ENCODE measurements at places on chromosomes 1 and 21. TPM values are rescaled to one million over a fixed set of nuclear protein-coding genes. Genes with fewer than 3 reads are reported as not detected.

The APCS gene
- not detected for total RNA-seq

The ZNF496 gene
- 28.0 TPM for total RNA-seq

The MRPL20 gene
- total RNA-seq, result 80.7 TPM

The MAP1LC3C gene
- 14.2 TPM for total RNA-seq

The FBXO2 gene
- 11.2 TPM for total RNA-seq

The LCK gene
- total RNA-seq, result 8.3 TPM

The CAMTA1 gene
- 63.4 TPM for total RNA-seq

The S100A12 gene
- total RNA-seq, result 22.8 TPM

The CACNA1S gene
- total RNA-seq, result 0.55 TPM

The DNAJC28 gene
- 2.3 TPM for total RNA-seq

The TNFSF4 gene
- total RNA-seq, result 0.72 TPM

DNA sequence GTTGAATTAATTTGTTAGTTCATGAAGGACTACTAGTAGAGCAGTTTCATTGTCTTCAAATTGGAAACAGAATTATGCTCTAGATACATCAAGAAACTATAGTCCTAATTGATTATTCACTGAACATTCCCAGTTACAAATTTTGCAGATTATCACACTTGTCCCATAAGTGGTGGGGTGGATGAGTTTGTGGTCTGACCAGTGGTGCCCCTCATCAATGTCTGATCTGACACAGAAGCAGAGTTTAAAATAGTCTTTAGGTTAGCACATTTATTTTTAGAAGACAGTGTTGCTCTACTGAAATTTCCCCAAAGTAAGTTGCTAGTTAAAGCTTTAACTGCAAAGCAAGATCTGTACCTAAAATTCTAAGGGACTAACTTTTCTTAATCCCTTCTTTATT lies 42.9 kb downstream of the INKA2 start:
- no peak for DNase-seq
- no peaks in the 10 kb centered on the region for H3K4me1 ChIP-seq
- H3K4me3 ChIP-seq, result no peak overlapping the region

DNA sequence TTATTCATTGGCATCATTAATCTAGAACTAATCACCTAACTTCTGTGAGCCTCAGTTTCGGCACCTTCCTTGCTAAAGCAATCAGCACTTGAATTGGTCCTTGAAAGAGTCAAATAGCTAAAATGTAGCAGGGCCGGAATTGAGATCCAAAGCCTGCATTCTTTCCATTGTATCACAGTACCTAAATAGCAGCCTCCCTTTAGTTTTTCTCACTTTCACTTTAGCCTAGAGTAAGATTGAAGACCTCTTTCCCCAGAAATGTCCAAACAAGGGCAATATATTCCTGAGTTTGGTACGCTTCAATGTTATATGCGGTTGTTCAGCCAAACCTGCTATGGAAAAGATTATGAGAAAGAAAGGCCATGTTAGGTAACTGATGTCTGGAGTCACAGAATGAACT lies 121.9 kb upstream of the BMP8A start:
- peaks cover 94% of the 10 kb centered on the region for H3K36me3 ChIP-seq
- H3K4me1 ChIP-seq, result peaks cover 4% of the 10 kb centered on the region
- no peak overlapping the region for H3K4me3 ChIP-seq
- no peak for DNase-seq
- H3K27me3 ChIP-seq, result no peaks in the 10 kb centered on the region

DNA sequence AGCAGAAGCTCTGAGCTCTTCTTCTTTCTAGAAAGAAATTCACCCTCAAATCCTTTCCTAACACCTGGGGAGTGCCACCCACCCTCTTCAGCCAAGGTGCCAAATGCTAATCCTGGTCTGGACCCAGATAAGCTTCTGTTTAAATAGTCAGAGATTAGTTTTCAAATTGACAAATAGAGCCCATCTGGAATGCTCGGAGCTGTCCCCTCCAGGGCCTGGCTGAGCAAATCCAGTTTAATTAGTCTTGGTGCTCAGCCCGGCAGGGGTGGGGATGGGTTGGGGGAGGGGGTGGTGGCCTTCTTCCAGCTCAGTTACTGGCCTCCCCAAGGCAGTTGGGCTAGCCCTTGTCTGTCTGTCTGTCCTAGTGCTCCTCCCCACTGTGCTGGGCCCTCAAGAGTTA lies 269.5 kb downstream of the GRIK3 start:
- no peak overlapping the region for H3K4me3 ChIP-seq
- H3K27ac ChIP-seq, result no peak overlapping the region

DNA sequence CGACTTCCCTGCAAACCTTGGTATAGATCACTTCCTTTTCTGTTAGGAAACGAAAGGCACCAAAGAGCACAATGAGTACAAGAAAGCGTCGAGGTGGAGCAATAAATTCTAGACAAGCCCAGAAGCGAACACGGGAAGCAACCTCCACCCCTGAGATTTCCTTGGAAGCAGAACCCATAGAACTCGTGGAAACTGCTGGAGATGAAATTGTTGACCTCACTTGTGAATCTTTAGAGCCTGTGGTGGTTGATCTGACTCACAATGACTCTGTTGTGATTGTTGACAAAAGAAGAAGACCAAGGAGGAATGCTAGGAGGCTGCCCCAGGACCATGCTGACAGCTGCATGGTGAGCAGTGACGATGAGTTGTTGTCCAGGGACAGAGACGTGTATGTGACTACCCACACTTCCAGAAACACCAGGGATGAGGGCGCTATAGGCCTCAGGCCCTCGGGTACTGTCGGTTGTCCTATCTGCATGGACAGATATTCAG lies 18.5 kb downstream of the FAM89A start:
- no peaks in the 10 kb centered on the region for H3K27me3 ChIP-seq
- no peak overlapping the region for H3K27ac ChIP-seq
- peaks cover 5% of the 10 kb centered on the region for H3K36me3 ChIP-seq
- no peak for DNase-seq
- H3K4me3 ChIP-seq, result no peak overlapping the region

- no peaks in the 10 kb centered on the region for H3K36me3 ChIP-seq
- H3K27me3 ChIP-seq, result no peaks in the 10 kb centered on the region
- no peak overlapping the region for H3K4me3 ChIP-seq
- H3K4me1 ChIP-seq, result peaks cover 3% of the 10 kb centered on the region
Observed at GRCh38 chr1:209617047-209617673, 33.6 kb downstream of the CAMK1G start.

DNA sequence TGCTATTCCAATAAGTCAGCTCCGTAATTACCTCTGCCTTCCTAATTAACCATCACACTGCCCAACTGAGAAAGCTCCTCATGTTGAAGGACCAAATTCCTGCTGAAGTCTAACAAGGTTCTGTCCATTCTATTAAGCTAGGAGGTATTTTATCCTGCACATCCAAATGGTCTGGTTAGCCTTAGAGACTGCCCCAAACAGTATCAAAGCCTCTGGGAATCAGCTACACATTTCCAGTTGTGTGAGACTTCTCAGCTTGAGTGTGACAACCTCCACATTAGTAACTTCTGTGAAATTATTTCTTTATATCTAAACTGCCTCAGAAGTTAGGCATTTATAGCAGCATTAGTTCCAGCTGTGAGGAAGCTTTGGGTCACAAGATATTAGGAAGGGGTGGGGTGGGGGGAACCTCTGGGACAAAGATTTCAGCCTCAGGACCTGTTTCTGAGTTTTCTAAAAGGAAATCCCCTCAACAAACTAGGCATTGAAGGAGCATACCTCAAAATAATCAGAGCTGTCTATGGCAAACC lies 150.5 kb upstream of the DUSP10 start:
- H3K4me3 ChIP-seq, result no peak overlapping the region
- no peak for DNase-seq
- H3K27ac ChIP-seq, result no peak overlapping the region

GRCh38 chr1:187630653-187631380 lies 802.1 kb downstream of the PLA2G4A start:
- H3K27me3 ChIP-seq, result no peaks in the 10 kb centered on the region
- H3K4me3 ChIP-seq, result no peak overlapping the region
- no peak for DNase-seq
- H3K36me3 ChIP-seq, result no peaks in the 10 kb centered on the region

GRCh38 chr21:34192646-34193285 lies 119.4 kb downstream of the MRPS6 start:
- H3K4me3 ChIP-seq, result no peak overlapping the region
- no peaks in the 10 kb centered on the region for H3K27me3 ChIP-seq
- H3K27ac ChIP-seq, result no peak overlapping the region
- no peaks in the 10 kb centered on the region for H3K4me1 ChIP-seq
- DNase-seq, result no peak

DNA sequence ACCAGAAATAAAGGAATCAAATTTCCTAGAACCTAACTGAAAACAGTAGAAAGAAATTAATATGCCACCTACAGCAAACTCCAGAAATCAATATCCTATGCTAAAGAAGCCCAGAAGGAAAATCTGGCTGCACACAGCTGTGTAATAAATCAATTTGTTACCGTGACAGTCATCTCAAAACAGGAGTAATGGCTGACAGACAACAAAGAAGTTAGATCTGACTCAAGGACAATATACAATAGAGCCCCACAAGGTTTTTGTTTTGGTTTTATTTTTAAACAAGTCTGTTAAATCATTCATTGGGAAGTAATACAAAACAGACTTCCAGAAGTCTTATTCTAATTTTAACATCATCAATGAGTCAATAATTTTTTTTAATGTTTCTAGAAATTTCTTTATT lies 168.4 kb downstream of the RERE start:
- no peak for DNase-seq
- H3K4me3 ChIP-seq, result no peak overlapping the region
- no peaks in the 10 kb centered on the region for H3K27me3 ChIP-seq
- peaks cover 30% of the 10 kb centered on the region for H3K4me1 ChIP-seq
- no peak overlapping the region for H3K27ac ChIP-seq

DNA sequence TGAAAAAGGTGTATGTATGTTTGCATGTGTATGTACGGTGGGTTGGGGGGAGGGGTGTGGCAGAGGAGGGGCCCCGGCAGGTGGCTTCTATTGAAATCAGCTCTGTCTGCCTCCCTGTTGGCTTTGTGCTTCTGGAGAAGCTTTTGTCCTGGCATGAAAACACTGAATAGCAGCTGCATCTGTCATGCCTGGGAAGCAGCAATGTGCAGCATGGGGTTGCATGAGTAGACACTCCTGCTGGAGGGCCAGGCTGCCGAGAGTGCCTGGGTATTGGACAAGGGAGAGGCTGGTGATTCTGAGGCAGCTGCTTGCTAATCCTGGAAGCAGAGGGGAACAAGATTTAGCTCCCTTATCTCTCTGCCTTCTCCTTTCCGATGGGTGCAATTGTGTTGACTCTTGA lies 20.5 kb downstream of the MAPKAPK2 start:
- H3K27ac ChIP-seq, result no peak overlapping the region
- no peak overlapping the region for H3K4me3 ChIP-seq
- no peaks in the 10 kb centered on the region for H3K27me3 ChIP-seq
- DNase-seq, result peak; percentile 62
- H3K36me3 ChIP-seq, result no peaks in the 10 kb centered on the region

- H3K4me3 ChIP-seq, result no peak overlapping the region
- peaks cover 42% of the 10 kb centered on the region for H3K27me3 ChIP-seq
- H3K4me1 ChIP-seq, result no peaks in the 10 kb centered on the region
- no peaks in the 10 kb centered on the region for H3K36me3 ChIP-seq
- no peak for DNase-seq
Observed at GRCh38 chr1:58251430-58252073, 295.0 kb downstream of the OMA1 start.

- no peaks in the 10 kb centered on the region for H3K36me3 ChIP-seq
- no peak overlapping the region for H3K27ac ChIP-seq
- DNase-seq, result peak; percentile 66
- H3K4me3 ChIP-seq, result no peak overlapping the region
- H3K27me3 ChIP-seq, result no peaks in the 10 kb centered on the region
Observed at GRCh38 chr1:43766086-43766784, 58.9 kb downstream of the ST3GAL3 start.

GRCh38 chr1:219304227-219305226 lies 130.8 kb downstream of the LYPLAL1 start:
- no peak for DNase-seq
- H3K27me3 ChIP-seq, result no peaks in the 10 kb centered on the region

DNA sequence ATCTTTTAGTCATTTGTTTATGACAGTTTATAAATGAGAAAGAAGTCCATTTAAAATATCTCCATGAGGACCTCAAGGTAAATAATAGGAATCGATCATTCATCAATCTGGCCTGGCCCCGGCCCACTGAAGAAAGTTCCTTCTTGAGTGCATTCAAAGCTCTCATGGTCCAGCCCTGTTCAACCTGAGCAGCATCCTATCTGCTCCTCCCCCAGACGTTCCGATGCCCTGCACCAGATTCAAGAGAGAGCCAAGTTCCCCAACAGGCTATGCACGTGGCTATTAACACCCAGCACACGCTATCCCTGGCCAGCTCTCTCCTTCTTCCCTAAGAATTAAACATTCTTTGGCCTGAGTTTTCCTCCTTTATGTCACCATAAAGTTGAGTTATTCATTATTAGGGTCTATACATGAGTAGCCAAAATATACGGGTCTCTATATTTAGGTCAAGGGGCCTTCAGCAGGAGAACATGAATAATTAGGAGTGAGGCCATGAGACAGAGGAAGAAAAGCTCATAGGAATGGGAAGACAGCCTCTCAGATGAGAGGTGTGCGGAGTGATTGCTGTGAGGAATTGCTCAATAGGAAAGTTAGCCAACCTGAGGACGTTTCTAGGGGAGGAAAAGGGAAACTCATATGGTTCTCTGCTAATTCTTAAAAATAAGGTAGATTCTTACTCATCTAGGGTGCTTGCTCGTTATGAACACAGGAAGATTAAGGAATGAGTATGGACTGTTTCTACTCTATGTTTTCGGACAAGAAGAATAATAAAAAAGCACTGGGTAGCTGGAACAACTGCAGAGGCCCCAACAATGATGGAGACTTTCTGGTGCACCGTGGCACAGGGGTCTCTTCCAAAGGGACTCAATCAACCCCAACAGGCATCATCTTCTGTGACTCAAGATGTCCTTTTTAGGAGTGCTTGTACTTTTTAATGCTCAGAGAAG lies 23.6 kb downstream of the RUNX1 start:
- H3K27me3 ChIP-seq, result no peaks in the 10 kb centered on the region
- no peaks in the 10 kb centered on the region for H3K36me3 ChIP-seq
- H3K4me3 ChIP-seq, result no peak overlapping the region
- peaks cover 14% of the 10 kb centered on the region for H3K4me1 ChIP-seq
- H3K27ac ChIP-seq, result peak overlapping the region; percentile 5
- DNase-seq, result no peak

DNA sequence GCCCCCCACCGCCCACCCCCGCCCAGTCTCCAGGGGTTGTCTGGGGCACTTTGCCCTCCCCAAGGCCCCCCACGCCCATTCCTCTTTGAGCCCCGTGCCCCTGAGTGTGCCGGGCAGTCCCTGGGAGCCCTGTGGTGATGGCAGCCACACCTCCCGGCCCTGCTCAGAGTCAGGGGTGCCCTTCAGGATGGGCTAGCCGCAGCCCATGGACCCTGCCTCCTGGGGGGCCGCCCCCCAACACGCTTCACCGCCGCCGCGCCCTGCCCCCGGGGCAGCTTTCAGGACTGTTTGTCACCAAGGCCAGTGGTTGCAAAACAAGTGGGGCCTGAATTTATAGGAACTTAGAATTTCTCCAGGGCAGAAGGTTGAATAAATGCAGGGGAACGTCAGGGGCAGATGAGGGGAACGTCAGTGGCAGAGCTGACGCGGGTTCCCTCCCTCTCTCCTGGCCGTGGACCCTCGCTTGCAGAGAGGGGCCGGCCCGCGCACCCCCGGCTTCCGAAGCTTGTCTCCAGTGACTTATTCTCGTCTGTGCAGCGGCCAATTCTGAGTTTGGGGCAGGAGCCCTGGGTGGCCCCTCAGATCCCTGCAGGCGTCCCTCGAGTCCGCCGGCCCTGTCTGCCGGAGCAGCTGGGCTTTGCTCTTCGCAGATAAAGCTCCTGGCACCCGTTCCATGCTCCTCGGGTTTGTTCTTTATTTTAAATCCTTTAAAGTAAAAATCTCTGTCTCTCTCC lies 41.2 kb upstream of the ADARB1 start:
- peak overlapping the region; percentile 8 for H3K4me3 ChIP-seq
- no peaks in the 10 kb centered on the region for H3K27me3 ChIP-seq
- no peaks in the 10 kb centered on the region for H3K36me3 ChIP-seq
- H3K27ac ChIP-seq, result peak overlapping the region; percentile 80
- H3K4me1 ChIP-seq, result peaks cover 19% of the 10 kb centered on the region
- DNase-seq, result peak; percentile 68

Measured in upper lobe of right lung (tissue), 1 donor.